ENCODE measurements at places on chromosomes 16 and 17. TPM values are rescaled to one million over a fixed set of nuclear protein-coding genes. Genes with fewer than 3 reads are reported as not detected.

The SLC16A6 gene
- 10.9 TPM for polyA plus RNA-seq

- DNase-seq = no peak
- H3K4me1 ChIP-seq = no peaks in the 10 kb centered on the region
- no peaks in the 10 kb centered on the region for H3K27me3 ChIP-seq
These were observed 77.6 kb upstream of the MED9 start for GRCh38 chr17:17398943-17399926.

- no peak for DNase-seq
- H3K36me3 ChIP-seq = no peaks in the 10 kb centered on the region
- H3K4me3 ChIP-seq = no peak overlapping the region
- H3K27me3 ChIP-seq = no peaks in the 10 kb centered on the region
These were observed 519.8 kb downstream of the TMEM114 start for GRCh38 chr16:8070506-8070905.

The PRR35 gene
- not detected for polyA plus RNA-seq

- no peak overlapping the region for H3K4me3 ChIP-seq
- H3K4me1 ChIP-seq = no peaks in the 10 kb centered on the region
- no peaks in the 10 kb centered on the region for H3K36me3 ChIP-seq
These were observed 55.1 kb upstream of the CLEC3A start for GRCh38 chr16:77967054-77967904.

The TBC1D3B gene
- 3.8 TPM for polyA plus RNA-seq

The ZACN gene
- polyA plus RNA-seq = 1.9 TPM

The PSMD7 gene
- polyA plus RNA-seq = 46.7 TPM

DNA sequence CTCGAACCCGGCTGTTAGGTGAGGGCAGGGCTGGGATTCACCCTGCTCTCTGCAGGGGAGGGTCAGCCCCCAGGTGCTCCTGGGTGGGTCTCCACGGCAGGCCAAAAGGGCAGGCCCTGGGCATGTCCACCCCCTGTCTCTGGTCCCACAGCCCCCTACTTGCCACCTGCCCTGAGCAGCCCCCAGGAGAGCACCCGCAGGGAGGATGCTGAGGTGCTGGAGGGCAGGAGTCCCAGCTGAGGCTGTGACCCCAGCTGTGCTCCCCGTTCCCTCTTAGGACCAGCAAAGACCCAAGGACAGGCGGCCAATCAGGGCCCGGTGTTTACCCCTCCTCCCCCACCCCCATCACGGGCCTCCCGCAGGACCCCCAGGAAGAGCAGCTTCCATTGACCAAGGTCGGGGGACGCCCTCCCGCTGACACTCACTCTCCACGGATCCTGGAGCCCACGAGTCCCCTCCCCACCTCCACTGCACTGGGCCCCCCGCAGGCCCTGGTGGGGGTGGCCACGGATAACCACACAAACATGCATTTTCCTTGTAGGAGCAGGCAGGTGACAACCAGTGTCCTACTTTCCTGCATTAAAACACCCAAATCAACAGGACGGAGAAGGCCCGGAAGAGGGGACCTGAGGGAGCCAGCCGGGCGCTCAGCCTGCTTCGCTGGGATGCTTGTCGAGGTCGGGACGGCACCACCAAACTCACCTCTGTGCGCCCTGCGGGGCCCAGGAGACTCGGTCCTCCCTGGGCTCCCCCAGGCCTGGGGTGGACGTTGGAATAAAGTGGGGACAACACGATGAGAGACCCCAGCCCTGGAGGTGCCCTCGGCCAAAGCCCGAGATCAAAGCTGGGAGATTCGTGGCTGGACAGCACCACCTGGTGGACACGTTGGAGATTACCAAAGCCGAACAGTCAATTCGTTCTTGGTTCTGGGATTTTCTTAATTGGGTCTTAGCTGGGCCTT is 22.5 kb upstream of the ENPP7 start:
- no peaks in the 10 kb centered on the region for H3K36me3 ChIP-seq
- H3K4me3 ChIP-seq = no peak overlapping the region
- H3K4me1 ChIP-seq = no peaks in the 10 kb centered on the region
- no peak overlapping the region for H3K27ac ChIP-seq
- peak; percentile 68 for DNase-seq
- H3K27me3 ChIP-seq = no peaks in the 10 kb centered on the region

All from lung (tissue), 17 donors.